Fibroblast of skin of left quadriceps (primary cell): ENCODE measurements at places on chromosomes 5 and 9.
A peak's percentile ranks its signal among the peaks of the same experiment; 100 is the strongest.

DNA sequence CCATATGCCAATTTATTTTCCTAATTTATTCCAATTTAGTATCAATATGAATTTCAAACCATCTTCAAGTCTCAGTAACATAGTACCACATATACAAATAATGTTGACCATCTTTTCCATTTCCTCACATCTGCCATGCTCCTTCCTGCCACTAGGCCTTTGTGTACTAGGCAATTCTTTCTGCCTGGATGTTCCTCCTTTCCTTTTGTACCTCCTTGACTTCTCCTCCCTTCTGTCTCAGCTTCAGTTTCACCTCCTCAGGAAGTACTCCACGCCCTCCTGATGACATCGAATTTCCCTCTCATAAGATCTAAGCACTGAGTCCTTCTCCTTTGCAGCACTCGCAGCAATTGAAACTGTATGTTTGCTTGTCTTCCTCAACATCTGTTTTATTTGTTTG, 53.9 kb downstream of the MEF2C start:
- no peak for DNase-seq

DNA sequence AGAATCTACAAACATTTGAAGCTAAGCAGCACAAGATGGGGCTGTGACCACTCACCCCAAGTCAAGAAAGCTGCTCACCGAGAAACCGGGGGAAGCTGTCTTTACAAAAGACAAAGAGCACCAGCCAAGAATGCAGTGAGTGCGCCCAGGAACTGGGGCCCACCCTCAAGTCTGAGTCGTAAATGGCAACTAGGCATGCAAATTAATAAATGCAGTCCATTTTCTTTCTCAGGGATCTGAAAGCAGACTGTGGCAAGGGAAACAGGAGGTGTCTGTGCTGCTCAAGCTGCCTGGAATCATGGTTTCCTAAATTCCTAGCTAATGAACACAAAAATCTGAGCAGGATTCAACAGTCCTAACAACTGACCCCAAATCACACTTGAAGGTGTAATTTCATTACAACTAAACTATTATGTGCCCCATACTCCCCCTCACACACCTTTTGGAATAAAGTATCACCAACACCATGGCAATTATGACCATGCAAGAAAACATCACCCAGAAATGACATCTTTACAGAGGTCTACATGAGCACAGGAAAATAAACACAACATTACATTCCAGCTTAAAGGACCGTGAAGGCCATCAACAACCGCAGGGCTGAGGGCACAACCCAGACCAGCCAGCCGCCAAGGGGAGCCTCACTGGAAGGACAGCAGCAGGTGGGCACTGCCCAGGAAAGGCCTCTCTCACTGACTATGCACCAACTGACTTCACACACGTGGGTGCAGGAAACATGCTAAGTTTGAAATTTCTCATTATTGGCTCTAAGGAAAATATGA, 17.6 kb downstream of the NSUN2 start:
- no peak for DNase-seq

- peak; percentile 76 for DNase-seq
Measured at GRCh38 chr5:53109443-53110127, at the start of gene MOCS2. Gene MOCS2 (minus strand): TSS chr5:53109757. CDS start chr5:53107174, 2,583 bp downstream.

DNA sequence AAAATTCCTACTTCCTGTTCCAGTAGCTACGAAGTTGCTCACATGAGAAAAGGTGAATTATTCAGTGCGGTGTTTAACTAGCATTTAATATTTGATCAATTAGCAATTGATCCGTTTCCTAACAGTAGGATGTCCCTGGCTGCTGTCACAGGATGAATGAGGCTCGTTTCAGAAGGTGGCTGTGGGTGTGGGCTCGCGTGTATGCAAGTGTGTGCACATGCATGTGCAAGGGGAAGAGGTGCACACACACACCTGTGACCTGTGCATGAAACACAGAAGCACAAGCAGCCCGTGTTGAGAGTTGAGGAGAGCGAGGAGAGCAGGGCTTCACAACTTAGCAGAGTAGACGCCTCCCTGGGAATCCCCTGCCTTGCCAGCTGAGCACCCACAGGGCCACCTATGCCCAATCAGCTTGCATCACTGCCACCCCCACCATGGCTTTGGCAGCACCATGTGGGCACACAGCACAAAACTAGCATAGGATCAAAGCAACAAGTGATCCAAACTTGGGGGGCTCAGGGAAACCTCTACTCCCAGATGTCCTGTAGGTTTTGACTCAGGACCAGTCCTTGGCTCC, 107.2 kb downstream of the C5orf15 start:
- no peak for DNase-seq

- DNase-seq, result no peak
Measured at GRCh38 chr9:121548666-121549065, 49.0 kb upstream of the GGTA1 start.

DNA sequence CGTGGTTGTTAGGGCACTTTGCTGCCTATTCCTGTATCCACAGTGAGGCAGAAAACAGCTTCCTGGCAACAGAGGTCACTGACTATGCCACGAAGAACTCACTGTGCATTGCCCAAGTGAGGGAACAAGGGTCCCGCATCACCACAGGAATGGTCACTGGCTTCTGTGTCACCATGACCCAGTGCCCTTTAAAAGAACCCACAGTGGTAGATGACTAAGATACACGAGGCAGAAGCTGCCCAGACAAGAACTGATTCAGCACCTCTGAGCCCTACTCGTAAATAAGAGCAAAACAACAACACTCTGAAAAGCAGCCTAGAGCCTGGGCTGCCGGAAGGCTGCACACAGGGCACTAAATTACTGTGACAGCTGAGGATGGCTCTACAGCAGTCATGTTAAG, 236.6 kb upstream of the RASEF start:
- no peak for DNase-seq

- DNase-seq, result no peak
Measured at GRCh38 chr9:134050726-134051125, 17.1 kb downstream of the BRD3 start.

GRCh38 chr5:131773805-131774204, 23.0 kb downstream of the FNIP1 start:
- no peak for DNase-seq

DNA sequence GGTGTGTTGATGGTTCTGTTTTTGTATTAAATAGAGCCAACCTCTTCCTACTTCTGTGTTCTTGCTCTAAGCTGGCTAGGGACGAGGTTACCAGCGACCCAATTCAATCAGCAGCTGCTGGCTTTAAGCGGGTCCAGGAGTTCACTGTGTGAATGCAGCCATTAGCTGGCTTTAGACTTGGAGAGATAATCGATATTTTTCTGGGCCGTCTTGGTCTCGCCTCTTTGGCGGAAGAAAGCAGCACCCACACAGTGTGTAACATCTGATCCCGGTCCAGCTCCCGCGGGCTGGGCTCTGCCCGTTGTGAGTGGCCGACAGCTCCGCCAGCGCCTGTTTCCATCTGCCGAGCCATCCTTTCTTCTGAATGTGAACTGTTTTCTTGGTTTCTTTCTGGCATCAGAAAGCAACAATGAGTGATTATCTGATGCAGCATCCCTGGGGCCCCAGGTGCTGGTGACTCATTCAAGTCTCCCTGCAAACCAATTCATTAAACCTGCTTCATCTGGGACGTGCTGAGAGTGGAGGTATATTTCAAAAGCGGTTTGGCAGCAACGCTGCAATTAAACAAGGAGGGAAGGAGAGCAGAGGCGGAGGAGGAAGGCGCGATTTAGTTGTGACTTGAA, 90.8 kb upstream of the IRX4 start:
- no peak for DNase-seq

- no peak for DNase-seq
Measured at GRCh38 chr9:122140368-122141193, 19.0 kb downstream of the NDUFA8 start.

DNA sequence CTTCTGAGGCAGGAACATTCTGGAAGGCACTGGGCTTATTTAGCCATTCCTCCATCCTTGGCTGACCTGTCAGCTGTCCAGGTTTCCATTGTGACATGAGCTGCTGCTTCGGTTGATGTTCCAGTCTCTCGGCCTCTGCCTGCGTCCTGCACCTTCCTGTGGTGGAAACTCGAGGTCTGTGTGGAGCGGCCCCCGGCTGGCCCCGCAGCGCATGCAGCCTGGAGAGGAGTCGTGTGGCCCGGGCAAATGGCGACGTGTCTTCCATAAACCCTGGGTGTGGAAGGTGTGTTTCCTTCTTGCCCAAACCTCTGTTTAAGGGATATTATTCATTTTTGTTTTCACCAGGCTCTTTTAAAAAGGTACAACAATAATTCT, 36.5 kb upstream of the SLC9A3 start:
- DNase-seq, result no peak

GRCh38 chr5:133469846-133470245, 142.5 kb downstream of the FSTL4 start:
- DNase-seq, result no peak

DNA sequence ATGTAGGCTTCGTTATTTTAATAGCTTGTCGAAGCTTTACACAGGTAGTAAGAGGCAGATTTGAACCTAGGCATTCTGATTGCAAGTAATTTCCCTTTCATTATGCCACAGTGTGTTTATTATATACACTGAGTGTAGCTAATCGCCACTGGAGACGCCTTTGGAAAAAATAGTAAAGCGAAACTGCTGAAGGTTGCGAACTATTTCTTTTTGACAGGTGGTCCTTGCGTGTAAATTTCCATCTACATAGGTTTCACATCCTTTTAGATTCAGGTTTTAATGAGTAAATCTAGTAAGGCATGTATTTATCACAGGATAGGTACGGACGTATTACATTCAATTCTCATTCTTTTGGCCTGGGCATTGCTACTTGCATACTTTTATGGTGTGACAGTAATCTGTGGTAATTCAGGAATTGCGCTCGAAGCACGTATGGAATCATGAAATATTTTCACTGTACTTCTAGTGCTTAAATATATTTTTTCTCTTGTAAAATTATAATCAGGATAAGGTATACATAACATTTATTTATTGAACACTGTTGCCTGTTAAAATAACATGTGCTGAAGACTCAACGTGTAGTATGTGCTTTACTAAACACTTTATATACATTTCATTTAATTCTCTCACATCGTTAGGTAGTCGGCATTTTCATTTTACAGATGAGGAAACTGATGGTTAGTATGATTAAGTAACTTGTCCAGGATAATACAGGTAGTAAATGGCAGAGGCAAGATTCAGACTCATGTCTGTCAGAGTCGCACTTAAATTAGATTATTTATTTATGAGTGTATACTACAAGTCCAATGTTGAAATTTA, 1.8 kb downstream of the MARCHF6 start:
- DNase-seq, result peak; percentile 52

DNA sequence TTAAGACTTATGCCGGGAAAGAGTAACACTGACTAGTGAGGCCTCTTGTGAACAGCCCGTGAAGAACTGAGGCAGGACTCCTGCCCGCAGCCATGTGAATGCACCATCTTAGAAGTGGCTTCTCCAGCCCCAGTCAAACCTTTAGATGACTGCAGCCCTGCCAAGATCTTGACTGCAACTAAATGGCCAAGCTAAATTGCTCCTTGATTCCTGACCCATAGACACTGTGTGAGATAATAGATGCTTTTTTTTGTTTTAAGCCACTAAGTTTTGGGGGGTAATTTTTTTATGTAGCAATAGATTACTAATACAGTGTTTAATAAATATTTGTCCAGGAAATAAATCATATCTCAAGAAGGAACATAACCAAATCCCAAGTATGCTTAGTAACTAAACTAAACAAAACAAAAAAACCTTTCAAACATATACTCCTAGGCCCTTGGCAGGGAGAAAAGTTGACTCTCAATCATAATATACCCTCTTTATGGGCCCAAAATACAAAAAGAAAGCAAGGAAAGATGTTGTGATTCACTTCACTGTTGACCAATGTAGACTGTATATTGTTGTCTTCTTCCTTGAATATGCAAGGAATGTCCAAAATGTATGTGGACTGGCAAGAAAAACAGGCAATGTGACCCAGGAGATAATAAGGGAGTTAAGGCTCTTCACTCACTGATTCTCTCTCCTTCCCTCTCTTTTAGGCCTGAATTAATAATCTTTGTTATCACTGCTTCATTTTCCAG, 79.7 kb upstream of the ZNF366 start:
- DNase-seq, result no peak

DNA sequence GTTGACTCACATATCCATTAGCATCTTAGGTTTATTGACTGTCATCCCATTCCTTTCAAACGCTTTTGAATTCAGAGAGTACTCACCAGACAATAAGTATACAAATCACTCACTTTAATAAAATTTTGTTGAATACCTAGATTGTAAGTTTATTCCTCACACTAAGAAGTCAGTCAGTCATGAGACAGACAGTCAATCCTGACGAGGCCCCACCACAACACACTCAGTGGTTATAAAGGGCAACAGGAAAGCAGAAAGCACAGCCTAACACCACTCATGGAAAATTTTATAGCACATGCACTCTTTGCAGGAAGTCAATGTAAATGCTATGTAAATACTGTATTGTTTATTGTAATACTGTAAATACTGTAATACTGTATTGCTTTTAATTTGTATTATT, 176.3 kb upstream of the PTGER4 start:
- no peak for DNase-seq

DNA sequence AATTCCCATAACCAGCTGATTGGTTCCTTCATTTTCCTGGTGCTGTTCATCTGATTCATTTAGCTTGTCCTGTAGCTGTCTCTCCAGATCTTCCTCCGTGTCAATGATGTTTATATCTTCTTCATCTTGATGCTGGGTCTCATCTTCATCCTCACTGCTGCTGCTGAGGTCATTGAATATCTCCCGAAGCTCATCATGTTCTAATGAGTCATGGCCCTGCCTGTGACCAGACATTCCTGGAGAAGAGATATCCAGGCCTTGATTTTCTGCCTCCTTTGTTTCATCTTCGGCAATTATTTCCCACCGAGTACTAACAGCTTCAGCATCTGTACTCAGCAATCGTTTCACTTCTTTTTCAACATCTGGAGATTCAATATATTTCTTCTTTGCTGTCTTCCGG, 1.4 kb downstream of the TAF7 start:
- DNase-seq, result no peak

DNA sequence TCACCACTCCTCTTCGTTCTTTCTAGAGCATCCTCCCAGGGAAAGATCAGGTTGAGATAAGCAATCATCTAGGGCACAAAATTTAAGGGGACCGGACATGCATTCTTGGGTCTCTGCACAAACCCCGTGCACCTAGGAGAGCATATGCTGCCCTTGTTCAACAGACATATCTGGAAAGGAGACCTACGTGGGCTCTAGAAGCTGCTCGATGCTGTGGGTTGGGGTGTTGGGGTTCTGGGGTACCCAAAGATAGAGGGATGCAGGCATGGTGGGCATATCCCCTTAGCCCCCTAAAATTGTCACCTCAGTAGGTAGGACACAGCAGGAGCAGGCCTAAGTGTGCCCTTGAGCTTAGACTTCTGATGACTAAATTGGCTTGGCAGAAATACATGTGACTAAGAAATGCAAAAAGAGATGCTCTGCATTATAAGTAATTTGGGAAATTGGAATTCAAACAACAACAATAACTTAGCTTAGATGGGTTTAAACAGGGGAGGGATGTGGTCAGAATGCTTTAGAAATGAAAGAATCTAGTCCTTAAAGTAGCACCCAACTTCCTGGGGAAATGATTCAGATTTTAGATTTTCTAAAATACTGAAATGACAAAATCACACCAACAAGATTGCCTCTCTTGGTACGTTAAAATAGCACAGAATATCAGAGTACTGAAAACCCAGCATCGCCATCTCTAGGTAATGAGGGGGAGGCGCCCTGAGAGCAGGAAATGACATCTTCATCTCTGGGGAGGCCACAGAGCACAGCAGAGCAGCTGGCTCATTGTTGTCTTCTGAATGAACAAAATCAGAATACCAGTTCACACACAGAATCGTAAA, 172.3 kb downstream of the GNA14 start:
- no peak for DNase-seq

GRCh38 chr9:109256336-109256735, 64.5 kb downstream of the EPB41L4B start:
- DNase-seq, result no peak
